ENCODE measurements at places on chromosomes 4 and X.

GRCh38 chr4:32087211-32087610 is 1367.0 kb downstream of the PCDH7 start:
- DNase-seq = no peak

DNA sequence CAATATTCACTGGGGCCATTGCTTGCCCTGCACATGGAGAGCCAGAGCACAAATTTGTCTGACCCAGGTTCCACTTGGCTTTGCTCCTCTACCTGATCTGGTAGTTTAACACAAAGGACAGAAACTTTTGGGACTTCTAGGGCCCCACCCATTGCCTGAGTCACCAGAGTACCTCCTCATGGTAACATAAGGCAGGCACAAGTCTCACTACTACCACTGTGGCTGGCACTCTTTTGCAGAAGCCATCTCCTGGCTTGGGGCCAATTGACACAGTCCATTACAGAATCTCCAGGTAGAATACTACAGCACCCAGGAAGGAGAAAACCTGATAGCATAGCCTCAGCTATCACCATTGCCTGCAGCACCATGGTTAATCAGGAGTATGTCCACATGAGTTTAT is 52.6 kb upstream of the NAP1L2 start:
- no peak for DNase-seq

GRCh38 chr4:47839259-47839658 is 1.4 kb upstream of the CORIN start:
- no peak for DNase-seq

DNA sequence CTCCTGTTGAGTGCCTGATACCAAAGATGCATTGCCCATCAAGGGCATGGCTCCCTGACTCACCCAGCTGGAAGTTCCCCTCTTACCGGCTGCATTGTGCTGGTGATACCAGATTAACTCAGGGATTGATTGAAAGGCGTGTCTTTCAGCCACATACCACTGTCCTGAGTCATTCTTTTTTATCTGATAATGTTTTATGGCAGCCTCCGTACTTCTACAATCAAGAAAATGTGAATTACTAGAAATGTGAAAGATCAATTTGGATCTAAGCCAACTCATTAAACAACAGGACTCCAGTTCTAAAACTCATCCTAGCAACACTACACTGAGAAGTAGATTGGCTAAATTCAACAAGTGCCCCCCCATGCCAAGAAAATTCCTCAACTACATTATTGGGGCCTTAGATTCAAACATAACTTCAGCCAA is 40.0 kb downstream of the TXK start:
- DNase-seq = no peak

GRCh38 chr4:154487145-154487544 is 4.5 kb downstream of the DCHS2 start:
- DNase-seq = no peak

DNA sequence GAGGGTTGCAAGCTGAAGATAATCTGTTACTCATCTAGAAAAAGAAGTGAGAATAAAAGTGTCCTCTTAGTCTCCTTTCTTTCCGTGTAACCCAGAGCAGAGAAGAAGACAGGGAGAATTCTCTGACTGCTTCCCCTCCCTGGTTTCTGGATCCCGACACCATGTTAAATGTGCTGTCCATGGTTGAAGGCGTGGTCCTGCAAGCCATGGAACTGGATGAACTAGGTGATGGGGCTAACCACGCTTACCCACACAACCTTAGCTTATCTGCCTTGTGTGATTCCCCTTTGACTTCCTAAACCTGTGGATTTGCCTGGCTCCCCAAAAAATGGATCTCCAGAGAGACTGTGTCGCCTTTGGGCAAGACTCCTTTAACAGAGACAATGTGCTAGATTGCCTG is 907.6 kb downstream of the FSTL5 start:
- no peak for DNase-seq

- DNase-seq = no peak
Observed at GRCh38 chrX:43840265-43840664, 42.0 kb downstream of the MAOB start.

DNA sequence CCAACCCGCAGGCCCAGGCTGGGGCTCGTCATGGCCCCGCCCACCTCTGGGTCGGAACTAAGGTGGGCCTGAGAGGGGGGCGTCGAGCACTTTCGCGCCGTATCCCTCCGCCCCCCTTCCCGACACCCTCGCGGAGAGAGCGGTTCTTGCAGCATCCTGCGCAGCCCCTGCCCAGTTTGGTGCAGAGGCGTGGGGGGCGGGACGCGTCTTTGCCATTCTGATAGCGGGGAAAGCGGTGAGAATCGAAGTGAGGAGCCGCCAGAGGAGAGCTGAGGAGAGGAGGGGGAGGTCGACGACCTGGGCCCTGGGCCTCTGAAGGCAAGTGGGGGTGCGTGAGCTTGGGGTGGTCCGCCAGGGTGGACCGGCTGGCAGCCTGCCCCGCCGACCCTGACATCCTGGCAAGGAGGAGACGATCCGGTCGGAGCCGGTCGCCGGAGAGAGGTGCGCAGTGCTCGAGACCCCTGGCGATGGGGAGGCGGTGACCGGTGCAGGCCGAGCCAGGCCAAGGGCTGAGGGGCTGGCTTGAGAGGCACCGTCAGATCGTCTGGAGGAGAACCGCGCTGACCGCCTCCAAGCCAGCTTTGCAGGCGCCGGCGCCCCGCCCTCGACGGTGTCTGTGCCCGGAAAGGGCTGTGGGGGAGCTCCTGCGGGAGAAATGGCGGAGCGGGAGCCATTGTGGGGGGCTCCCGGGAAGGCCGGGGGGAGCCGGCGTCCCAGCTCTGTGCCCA is 25.5 kb downstream of the GPRASP3 start:
- DNase-seq = no peak

DNA sequence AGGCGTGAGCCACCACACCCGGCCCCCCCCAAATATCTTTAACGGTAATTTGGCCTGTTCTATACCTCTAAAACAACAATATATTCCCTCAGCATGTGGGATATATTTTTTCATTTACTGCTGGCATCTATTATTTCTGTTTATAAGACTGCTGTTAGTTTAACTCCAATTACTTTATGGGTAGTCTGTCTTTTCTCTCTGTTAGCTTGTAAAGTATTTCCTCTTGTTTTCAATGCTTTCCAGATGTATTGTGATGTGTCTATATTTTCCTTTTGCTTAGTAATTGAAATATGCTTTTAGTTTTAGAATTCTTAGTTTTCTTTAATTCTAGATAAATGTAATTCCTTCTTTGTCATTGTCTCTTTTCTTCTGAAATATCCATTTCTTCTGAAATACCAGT is 445.8 kb downstream of the ANKRD50 start:
- no peak for DNase-seq

Data from coronary artery (tissue), 2 donors.